ENCODE measurements at places on chromosomes 2 and 18.

DNA sequence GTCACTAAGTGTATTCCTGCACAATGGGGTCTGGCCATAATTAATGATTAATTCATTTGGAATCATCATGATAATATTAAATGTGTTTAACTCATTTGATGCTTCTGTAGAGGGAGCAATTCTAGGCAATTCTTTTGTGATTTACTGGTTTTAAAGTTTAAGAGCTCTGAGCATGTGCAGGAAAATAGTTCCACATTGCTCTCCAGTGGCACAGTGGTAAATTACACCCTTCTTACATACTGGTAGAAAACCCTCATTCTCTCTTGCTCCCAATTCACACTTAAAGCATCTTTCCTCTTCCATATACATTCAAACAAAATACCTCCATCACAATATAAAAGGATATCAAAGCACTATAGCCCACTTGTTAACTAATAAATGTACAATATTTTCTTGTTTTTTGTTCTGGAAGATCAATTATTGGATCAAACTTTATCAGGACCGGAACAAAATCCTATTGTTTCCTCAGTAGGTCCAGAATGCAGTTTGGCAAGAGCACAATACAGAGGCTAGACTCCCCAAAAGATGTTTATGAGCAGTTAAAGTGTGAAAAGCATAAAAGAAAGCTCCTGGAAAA, 844.3 kb downstream of the MBD2 start:
- DNase-seq, result no peak

DNA sequence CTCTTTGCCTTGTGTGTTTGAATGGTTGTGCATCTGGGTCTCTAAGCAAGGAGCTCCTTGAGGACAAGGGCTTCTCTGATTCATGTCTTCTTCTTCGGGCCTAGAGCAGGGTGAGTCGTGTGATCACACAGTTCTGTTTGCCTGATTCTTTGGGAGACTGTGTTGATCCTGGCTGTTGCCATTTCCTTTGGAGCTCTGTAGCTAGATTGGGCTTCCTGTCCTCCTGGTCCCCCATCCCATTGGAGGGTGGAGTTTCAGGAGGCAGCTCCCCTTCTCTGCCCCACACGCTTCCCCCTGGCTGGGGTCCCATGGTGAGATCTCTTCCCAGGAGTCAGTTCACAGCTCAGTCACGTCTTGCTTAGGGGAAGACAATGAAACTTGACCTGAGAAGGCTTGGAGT, 92.8 kb downstream of the TRIB2 start:
- DNase-seq, result no peak

DNA sequence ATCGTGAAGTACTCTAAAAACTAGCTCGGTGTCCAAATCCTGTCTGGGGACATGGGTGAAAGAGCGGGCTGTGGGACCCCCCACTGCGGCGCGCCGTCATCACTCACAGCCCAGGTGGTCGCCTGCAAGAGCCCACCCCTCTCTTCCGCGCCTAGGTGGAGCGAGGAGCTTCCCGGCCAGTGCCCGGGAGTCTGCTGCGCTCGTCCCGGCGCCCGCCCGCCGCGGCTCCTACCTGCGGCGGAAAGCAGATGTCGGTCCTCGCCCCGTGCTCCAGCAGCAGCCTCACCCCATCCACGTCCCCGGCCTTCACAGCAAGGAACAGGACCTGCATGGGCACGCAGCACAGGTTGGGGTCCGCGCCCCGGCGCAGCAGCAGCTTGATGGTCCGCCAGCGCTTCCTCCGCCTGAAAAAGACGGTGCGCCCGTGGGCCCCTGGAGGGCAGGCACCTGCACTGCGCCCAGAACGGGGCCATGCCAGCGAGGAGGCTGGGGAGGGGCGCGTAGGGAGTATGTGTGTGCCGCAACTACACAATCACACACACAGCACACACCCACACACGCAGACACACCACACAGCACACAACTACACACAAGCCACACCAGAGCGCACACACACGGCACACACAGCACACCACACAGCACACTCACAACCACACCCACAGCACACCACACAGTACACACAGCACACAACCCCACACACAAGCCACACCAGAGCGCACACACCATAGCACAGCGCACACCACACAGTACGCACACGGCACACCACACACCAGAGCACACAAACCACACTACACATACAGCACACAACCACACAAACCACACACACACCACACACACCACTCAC, 37.4 kb downstream of the ANKMY1 start:
- no peak for DNase-seq

- no peak for DNase-seq
Measured at GRCh38 chr2:230915319-230915718, 9.7 kb downstream of the GPR55 start.

DNA sequence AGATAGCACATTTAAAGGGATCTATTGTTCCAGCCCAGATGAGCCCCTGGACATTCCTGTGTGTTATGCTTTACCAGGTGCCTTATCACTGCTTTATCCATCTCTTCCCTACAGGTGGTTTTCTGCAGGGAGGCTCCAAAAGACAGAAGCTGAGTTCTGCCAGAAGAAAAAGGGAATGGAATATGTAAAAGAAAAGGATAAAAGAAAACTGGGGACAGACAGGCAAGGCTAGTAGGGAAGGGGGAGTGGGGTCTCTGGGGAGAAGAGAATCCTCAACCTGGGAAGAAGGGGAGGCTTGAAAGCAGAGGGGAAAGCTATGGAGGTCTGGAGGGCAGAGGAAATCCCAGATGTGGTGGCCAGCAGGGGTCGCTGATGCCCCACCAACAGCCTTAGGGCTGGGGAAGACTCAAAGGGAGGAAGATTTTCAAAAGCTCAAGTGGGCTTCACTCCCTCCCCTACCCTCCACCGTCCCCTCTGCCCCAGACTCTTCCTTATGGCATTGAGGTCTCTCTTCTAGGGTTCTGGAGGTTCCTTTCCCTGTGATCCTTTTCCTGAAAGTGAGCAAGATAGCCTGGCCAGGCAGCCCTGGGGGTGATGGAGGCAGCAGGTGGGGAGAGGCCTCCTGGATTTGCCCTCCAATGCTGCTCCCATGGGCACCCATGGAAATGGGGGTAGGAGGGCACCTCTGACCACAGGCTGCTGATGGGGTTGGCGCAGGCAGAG, 178.1 kb upstream of the PKDCC start:
- DNase-seq, result peak; percentile 60

GRCh38 chr2:237585590-237586221, 4.8 kb downstream of the RAB17 start:
- DNase-seq, result no peak

DNA sequence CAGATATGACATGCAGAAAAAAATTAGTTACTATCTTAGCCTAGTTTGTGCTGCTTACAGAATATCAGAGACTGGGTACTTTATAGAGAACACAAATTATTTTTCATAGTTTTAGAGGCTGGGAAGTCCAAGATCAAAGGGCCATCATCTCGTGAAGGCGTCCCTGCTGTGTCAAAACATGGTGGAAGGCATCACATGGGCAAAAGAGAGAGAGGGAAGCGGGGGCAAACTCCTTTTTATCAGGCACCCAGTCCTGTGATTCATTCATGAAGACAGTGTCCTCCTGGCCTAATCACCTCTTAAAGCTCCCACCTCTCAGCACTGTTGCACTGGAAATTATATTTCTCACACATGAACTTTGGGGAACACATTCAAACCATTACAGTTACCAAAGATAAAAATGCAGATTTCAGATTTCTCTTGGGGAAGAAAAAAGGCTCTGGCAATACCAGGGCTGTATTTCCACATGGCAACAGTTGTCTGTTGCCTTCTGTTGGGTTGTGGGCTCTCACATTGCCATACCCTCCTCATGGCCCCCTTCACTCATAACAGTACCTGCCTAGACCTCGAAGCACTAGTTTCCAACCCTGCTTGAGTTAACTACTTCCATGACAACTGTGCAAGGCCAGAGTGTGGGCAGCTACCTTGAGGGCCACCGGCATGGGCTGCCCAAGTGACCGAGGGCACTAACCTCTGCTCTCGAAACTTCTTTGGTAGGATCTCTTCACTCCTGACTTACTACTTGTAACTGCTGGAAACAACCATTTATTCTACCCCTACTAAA, 2.7 kb upstream of the ACTR3 start:
- DNase-seq, result no peak

All from stimulated activated CD8-positive, alpha-beta memory T cell treated with anti-CD3 and anti-CD28 coated beads, Interleukin-7, amount 100 ng/mL, for 1 hour (primary cell).